ENCODE measurements at places on chromosomes 7 and 10. TPM values are rescaled to one million over a fixed set of nuclear protein-coding genes. Genes with fewer than 3 reads are reported as not detected.

- no peak for DNase-seq
Measured at GRCh38 chr10:80536361-80536835, 1.3 kb upstream of the SH2D4B start.

DNA sequence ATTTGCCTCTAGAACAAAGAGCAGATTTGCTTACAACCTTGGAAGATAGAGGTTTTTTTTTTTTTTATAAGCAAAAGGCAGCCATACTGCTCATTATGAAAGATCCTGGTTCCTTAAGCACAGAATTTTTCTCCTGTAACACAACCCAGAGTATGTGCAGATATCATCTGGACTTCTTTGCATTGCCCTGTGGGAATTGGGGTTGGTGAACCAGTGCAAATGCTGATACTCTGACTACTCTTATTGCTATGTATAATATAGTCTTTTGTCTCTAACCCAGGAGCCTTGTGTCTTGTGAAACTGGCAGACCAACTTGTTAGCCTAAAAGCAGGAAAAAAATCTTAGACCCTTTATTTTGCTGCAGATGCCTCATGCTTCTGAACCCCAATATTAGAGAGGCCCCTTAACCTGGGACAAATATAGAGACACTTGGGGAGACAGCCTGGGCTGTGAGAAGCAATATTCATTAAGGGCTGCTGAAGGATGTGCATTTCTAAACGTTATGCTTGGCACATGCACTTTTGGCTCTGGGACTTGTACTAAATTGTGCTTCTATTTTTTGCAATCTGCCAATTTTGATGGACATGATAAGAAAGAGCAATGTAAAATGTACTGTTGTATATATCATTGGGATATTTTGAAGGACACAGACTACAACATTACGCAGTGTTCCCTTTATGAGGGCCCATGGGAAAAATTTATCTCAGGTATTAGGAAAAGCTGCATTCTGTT is 78.9 kb downstream of the ANLN start:
- no peak for DNase-seq

CPEB3 gene
- 1.9 TPM for total RNA-seq

CARD11 gene
- total RNA-seq, result 15.1 TPM

CXCL12 gene
- under 0.01 TPM for total RNA-seq
